ENCODE measurements at places on chromosomes 16 and 17.

- no peak for DNase-seq
Measured at GRCh38 chr17:80826346-80826954, 165.2 kb upstream of the CHMP6 start.

DNA sequence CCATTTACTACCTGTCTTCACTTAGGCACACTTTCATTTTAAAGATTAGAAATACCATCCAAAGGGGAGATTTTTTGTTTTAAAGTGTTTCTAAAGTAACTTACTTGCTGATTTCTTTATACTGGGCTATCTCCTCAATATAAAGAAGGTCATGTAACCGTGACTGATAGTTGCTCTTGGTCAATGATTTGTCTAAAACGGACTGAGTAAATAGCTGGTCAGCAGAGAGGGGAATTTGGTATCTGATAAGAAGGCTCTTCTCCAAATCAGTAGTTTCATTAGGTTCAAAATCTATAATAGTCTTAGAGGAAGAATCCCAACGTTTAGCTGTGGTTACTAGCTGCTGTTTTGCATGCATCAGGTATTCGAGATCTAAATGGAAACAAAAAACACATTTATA, 66.4 kb downstream of the HELZ start:
- no peak for DNase-seq

DNA sequence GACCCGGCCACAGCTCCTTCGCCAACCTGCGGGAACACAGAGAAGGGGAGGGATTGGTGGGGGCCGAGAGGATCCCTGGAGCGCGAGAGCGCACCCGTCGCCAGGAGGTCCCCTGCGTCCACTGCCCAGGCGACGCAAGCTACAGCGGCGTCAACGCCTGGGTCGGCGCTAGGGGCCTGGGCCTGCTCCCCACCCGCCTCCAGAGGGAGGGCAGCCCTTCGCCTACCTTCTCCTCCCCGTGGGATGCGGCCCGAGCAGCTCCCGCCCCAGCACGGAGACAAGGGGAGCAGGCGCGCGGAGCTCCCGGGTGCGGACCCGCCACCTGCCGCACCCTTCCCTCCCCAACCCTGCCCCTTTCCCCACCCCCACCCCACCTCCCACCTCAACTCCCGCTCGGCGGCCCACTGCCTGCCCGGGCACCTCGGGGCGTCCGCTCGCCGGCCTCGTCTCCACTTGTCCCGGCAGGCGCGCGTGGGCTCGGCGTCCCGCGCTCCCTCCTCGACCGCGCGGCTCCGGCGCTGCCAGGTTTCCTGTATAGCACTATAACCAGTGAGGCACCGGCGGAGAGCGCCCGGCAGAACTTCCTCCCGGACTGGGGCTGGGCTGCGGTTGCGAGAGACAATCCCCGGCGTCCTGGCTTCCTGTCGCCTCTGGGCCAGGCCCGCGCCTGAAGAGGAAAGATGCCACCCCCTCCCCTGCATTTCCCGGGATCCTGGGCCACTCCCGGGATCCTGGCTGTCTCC, 119.1 kb upstream of the SMURF2 start:
- peak; percentile 48 for DNase-seq

DNA sequence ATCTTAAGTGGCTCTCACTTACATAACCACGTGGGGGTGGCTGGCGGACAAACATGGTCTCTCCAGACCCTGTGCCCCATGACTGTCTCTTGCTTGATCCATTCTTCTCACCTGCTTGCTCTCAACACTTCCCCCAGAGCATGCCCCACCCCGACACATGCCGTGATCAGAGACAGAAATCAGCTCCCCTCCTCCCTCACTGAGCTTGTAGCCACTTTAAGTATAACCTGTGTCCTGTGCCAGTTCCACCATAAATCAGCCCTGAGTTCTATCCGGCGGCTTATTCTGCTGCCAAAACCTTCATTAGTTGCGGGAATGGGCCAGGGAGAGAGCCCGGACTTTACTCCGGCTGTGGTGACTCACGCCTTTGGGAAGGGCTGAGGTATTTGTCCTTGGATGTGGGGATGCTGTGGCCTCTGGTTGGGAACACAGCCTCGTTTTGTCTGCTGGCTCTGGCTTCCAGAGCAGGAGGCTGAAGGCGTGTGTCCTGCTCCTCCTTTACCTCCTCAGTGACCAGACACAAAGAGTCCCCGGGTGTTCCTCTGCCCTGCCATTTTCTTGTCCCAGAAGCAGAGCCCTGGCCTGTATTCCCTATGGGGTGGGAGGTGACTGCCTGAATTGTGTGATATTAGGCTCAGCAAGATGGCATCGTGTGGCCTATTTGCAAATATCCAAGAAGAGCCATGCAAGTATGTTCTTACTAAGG, 21.1 kb downstream of the ANKRD40 start:
- no peak for DNase-seq

- no peak for DNase-seq
Measured at GRCh38 chr17:39636587-39636926, 387 bp upstream of the STARD3 start.

Data from stimulated activated CD4-positive, alpha-beta T cell treated with anti-CD3 and anti-CD28 coated beads, Interleukin-4, amount 100 ng/mL, for 4 hours (primary cell).